ENCODE measurements at places on chromosomes 11 and 22.

DNA sequence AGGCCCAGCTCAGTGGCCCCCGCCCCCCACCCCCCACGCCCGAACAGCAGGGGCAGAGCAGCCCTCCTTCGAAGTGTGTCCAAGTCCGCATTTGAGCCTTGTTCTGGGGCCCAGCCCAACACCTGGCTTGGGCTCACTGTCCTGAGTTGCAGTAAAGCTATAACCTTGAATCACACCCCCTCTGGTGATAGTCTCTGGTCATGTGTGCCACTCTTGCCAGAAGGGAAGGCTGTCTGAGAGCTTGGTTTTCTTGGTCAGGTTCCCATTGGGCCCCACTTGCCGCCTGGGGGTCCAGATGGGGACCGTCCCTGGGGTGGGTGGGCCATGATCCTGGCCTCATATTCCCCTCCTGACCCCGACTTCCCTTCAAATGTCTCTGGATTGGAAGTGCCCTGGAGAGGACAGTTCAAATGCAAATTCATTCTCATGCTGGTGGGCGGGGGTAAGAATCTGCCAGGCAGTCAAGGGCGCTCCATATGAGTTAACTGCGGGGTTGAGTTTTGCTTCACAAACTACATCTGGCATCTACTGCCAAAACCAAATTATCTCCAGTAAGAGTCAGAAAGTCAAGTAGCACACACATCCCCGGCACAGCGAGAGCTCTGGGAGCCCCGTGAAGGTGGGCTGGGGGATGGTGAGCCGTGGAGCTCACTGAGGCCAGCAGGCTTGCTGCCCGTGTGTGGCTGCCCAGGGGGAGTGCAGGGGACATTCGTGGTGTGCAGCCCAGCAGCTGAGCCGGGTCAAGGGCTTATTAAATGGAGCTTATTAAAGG, 35.7 kb downstream of the B3GAT1 start:
- no peak for DNase-seq

GRCh38 chr11:61689164-61689496, 8.9 kb downstream of the DAGLA start:
- DNase-seq: no peak

GRCh38 chr11:115324581-115325432, 179.4 kb downstream of the CADM1 start:
- DNase-seq: no peak

DNA sequence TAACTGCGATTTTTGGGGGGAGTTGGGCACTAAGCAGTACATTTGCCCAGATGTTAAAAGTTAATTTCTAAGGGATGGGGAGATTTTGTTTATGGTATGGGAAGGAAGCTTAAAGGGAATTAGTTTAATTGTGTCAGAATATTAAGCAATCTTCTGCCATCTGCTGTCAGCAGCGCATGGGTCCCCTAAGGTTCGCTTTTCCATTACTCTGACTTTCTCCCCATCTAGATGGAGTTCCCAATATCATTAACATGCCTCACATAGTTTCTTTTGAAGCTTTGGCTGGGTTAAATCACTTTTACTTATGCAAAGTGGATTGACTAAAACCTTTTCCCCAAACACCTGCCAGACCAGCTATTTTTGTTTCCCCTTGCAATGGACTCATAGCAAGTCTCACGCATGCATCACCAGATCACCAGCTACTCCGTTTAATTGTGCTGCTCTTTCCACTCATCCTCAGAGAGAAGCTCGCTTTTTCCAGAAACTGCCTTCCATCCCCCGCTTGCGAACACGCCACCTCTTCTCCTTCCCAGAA, 172.7 kb downstream of the FAT3 start:
- DNase-seq: no peak

DNA sequence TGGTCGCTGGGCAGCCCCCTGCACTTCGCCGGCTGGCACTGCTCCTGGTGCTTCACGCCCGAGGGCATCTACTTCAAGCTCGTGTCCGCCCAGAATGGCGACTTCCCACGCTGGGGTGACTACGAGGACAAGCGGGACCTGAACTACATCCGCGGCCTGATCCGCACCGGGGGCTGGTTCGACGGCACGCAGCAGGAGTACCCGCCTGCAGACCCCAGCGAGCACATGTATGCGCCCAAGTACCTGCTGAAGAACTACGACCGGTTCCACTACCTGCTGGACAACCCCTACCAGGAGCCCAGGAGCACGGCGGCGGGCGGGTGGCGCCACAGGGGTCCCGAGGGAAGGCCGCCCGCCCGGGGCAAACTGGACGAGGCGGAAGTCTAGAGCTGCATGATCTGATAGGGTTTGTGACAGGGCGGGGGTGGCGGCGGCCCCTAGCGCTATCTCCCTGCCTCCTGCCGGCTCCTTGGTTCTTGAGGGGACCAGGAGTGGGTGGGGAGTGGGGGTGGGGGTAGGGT, 13.5 kb upstream of the MIEF1 start:
- no peak for DNase-seq

DNA sequence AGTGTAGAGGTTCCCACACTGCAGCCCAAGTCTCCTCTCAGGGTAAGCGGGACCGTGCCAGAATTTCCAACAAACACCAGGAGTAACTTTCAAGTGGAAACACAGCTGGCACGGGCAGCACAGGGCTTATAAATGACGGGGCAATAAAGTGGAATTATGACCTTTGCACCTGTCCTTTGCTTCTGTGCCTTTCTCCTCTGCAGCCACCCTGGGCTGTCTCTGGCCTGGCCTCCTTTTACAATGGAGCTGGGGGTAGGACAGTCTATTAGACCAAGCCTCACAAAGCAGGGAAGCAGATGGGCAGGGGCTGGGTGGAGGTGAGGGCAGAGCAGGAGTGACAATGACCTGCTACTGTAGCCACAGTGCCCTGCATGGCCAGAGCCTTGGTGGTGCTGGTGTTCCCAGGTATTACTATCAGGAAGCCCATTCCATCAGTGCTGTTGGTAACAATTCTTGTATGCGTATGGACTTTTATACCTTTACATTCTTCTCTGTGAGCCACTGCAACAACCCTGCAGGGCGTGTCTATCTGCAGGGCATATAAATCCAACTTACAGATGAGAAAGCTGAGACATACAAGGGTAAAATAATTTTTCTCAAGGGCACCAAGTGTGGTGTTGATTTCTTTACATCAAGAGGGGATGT, 387.8 kb downstream of the CTTN start:
- no peak for DNase-seq

- DNase-seq: no peak
Observed at GRCh38 chr11:16883174-16883573, 131.0 kb downstream of the PLEKHA7 start.

DNA sequence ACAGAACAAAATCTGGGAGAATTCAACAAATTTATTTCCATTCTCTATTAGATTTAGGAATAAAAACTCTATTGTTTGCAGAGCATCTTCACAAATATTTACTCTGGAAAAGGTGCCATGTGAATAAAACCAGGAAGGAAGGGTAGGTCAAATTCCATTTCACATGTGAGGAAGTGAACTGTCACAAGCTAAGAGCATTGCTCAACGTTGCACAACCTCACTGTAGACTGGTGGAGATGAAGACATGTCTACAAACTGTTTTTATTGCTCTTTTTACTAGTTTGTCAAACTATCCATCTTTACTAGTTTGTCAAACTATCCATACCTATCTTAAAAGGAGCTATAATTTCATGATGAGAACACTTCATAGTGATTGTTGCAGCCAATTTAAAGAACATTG, 236.4 kb downstream of the CNTN5 start:
- DNase-seq: no peak

DNA sequence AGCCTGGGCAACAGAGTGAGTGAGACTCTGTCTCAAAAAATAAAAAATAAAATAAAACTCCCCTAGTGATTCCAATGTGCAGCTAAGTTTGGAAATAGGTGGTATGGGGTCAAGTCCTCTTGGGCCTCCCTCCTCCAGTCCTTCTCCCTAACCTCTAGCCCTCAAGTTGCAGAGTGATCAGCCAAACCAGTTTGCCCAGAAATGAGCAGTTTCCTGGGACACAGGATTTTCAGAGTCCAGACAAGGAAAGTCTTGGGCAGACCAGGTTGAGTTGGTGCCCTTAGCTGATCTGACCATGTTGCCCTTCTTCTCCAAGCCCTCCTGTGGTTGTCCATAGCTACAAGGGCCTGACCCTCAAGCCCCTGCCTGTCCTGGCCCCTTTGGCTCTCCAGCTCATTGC, 7.9 kb downstream of the TCN2 start:
- DNase-seq: no peak

DNA sequence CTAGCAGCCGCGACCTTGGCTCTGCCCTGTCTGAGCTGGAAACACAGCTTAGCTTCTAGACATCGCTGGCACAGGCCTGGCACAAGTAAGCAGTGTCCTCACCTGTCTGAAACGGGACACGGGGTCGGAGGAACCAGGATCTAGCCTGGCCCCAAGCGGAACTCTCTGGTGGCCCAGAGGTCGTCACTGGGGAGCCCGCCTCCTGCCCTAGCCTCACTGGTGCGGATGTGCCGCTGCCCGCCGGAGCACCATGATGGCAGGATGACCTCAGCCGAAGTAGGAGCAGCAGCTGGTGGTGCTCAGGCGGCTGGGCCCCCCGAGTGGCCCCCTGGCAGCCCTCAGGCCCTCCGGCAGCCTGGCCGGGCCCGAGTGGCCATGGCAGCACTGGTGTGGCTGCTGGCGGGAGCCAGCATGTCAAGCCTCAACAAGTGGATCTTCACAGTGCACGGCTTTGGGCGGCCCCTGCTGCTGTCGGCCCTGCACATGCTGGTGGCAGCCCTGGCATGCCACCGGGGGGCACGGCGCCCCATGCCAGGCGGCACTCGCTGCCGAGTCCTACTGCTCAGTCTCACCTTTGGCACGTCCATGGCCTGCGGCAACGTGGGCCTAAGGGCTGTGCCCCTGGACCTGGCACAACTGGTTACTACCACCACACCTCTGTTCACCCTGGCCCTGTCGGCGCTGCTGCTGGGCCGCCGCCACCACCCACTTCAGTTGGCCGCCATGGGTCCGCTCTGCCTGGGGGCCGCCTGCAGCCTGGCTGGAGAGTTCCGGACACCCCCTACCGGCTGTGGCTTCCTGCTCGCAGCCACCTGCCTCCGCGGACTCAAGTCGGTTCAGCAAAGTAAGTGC, 871 bp downstream of the SLC35E4 start:
- DNase-seq: no peak

- DNase-seq: no peak
Observed at GRCh38 chr11:11513422-11513821, 108.4 kb downstream of the GALNT18 start.

GRCh38 chr22:35891442-35891841, 137.2 kb downstream of the RBFOX2 start:
- no peak for DNase-seq
